ENCODE measurements at places on chromosomes 1 and 21. TPM values are rescaled to one million over a fixed set of nuclear protein-coding genes. Genes with fewer than 3 reads are reported as not detected.

DNA sequence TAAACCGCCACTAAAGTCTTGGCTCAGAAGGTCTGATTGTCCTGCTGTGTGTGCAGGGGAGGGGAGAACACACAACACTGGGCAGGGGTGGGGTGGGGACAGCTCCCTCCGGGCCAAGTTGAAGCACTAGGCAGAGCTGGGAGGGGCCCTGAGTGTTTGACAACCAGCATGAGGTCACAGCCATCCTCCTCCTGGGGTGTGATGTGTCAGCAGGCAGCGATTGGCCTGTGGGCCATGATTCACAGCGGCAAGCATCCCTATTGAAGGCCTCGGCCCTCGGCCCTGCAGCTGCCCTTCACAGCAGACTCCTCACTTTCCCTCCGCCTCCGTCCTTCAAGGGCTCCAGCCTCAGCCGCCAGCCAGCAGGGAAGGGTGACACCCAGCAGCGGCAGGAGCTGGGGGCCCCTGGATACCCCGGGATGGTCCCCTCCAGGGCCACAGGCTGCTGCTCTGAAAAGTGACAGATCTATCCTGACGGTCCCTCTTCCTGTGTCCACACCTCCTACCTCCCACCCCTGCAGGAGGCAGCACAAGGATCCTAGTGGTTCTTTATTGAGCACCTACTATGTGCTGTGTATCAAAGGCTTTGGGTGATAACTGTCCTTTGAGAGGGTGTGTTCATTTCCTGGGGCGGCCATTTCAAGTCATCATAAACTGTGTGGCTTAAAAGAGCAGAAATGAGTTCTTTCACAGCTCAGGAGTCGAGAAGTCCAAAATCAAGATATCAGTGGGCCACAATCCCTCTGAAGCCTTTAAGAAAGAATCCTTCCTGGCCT is 66.0 kb upstream of the SLC25A33 start:
- no peak for DNase-seq
- H3K4me1 ChIP-seq: peaks cover 4% of the 10 kb centered on the region
- H3K27me3 ChIP-seq: no peaks in the 10 kb centered on the region
- no peak overlapping the region for H3K27ac ChIP-seq
- H3K4me3 ChIP-seq: no peak overlapping the region
- H3K36me3 ChIP-seq: no peaks in the 10 kb centered on the region

Gene PGLYRP4
- total RNA-seq: not detected

GRCh38 chr1:89199525-89200031 is 836 bp upstream of the GBP4 start:
- H3K4me3 ChIP-seq: no peak overlapping the region
- DNase-seq: no peak
- peaks cover 11% of the 10 kb centered on the region for H3K4me1 ChIP-seq
- no peaks in the 10 kb centered on the region for H3K36me3 ChIP-seq

DNA sequence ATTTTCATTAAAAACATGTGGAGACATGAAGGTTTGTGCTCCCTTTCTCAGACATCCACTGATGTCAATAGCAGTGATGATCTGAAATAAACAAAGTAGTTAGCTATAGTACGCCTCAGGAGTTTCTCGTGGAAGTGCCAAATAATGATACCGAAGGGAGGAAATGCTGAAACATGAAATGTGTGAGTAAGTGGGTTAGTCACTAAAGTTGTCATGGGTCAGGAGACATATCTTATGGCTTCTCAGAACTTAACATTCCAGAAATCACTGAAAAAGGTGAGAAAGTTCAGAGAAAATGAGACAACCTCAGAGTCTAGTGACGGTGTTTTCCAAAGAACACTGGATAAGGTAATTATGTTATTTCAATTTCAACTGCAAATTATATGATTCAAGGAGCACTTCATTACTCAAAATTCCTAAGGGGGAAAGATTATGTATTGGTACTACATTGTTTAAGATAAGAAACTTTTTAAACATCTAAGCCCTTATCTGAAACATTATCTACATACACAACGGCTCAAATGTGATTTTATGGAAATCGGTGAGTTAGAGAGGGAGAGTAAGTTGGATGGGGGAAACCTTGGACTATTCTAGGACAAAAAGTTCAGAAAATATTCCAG is 20.6 kb downstream of the NIBAN1 start:
- H3K4me1 ChIP-seq: peaks cover 40% of the 10 kb centered on the region
- DNase-seq: no peak
- no peak overlapping the region for H3K4me3 ChIP-seq
- H3K27ac ChIP-seq: no peak overlapping the region
- H3K36me3 ChIP-seq: no peaks in the 10 kb centered on the region

DNA sequence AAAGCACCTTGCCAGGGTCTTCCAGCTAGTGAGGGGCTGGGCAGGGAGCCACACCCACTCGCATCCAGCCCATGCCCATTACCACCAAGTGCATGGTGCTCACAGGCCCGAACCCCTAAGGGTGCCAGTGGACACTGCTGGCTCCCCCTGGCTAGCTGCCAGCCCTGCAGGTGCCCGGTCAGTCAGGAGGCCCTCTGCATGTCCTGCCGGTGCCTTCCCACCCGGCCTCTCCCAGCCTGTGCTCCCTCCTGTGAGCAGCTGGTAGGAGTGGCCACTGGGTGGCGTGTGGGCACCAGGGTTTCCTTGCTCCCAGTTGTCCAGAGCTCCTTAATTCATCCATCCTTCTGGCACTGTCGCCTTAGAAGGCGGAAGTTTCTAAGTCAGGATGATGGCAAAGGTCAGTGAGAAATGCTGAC is 33.4 kb downstream of the QSOX1 start:
- no peaks in the 10 kb centered on the region for H3K27me3 ChIP-seq
- H3K27ac ChIP-seq: no peak overlapping the region
- no peaks in the 10 kb centered on the region for H3K4me1 ChIP-seq
- DNase-seq: peak; percentile 60
- peaks cover 20% of the 10 kb centered on the region for H3K36me3 ChIP-seq

- no peaks in the 10 kb centered on the region for H3K36me3 ChIP-seq
- no peak for DNase-seq
- no peaks in the 10 kb centered on the region for H3K4me1 ChIP-seq
- H3K27ac ChIP-seq: no peak overlapping the region
Measured at GRCh38 chr1:206924592-206925105, 2.9 kb upstream of the FCMR start.

Gene POGK
- 13.8 TPM for total RNA-seq

Gene OR10Z1
- total RNA-seq: not detected

DNA sequence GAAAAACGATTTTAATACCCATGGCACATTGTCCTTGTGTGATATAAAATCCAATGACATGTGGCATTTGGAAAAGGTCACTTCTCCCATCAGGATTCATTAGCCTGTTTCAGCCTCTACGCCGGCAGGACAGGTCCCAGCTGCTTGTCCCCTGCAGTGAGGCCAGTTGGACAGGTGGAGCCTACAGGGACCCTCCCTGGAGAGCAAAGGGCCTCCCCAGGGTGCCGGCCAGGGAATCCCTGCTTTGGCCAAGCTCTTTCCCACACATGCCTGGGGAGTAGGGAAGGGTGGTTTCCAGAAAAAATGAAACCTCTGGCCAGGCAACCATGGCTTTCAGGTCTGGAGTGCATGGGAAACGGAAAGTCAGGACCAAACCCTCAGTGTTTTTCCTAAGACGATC is 93.1 kb downstream of the TMEM53 start:
- no peaks in the 10 kb centered on the region for H3K4me1 ChIP-seq
- no peaks in the 10 kb centered on the region for H3K27me3 ChIP-seq
- H3K4me3 ChIP-seq: no peak overlapping the region
- H3K36me3 ChIP-seq: no peaks in the 10 kb centered on the region

Gene LRRIQ3
- 0.26 TPM for total RNA-seq

DNA sequence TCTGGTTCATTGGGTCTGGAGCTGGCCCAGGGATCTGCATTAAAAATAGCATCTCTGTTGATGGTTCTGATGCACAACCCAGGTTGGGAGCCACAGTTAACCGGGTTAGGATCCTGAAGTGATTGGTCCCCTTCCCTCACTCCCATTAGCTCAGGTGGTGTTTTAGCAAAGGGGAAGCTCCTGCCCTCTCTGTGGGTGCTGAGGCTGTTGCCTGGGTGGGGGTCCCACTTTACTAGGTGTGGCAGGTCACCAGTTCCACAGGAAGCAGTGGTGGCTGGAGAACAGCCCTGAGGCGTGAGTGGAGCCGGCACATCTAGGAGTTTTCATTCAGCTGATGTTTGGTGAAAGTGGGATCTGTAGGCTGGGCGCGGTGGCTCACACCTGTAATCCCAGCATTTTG is 86.5 kb downstream of the MAN1C1 start:
- no peaks in the 10 kb centered on the region for H3K4me1 ChIP-seq
- no peaks in the 10 kb centered on the region for H3K36me3 ChIP-seq
- no peak overlapping the region for H3K27ac ChIP-seq
- H3K27me3 ChIP-seq: no peaks in the 10 kb centered on the region

DNA sequence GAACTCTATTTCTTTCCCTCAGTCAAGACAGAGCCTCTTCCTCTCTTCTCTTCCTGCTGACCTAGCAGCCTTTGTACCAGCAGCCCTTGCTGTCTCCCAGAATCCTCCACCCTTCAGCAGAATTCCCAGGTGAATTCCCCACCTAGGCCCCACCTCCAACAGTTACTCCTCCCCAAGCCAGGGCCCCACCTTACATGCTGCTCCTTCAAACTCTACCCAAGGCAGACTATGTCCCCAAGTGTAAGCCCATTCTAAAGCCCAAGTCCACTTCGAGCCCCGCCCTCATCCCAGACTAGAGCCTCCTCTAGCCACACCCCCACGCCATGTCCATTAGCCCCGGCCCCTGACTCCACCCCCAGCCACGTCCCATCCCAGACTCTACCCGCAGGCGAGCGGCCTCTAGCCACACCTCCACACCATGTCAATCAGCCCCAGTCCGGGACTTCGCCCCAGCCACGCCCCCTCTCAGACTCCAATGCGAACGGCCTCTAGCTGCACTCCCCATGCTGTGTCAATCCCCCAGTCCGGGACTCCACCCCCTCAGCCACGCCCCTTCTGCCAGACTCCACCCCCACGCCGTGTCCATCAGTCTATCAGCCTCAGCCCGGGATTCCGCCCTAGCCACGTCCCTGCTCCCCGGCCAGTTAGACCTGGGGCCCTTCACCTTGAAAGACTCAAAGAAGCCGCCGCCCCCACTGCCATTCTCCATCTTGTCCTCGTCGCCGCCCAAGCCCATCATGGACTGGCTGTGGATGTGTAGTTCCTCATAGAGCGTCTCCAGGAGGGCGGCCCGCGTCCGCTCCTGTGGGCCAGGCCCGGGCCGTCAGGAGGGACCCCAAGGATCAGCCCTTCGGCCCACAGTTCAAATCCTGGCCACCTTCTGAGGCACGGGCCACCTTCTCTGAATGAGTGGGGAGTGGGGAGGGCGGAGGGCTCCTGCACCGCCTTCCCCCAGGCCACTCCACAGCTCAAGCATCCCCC is 61.3 kb downstream of the RAP1GAP start:
- H3K27ac ChIP-seq: no peak overlapping the region
- H3K36me3 ChIP-seq: peaks cover 4% of the 10 kb centered on the region
- no peaks in the 10 kb centered on the region for H3K27me3 ChIP-seq
- peaks cover 8% of the 10 kb centered on the region for H3K4me1 ChIP-seq

GRCh38 chr1:232280910-232281309 is 349.0 kb downstream of the SIPA1L2 start:
- no peaks in the 10 kb centered on the region for H3K36me3 ChIP-seq
- no peak for DNase-seq
- H3K27me3 ChIP-seq: no peaks in the 10 kb centered on the region
- no peak overlapping the region for H3K4me3 ChIP-seq

- H3K4me1 ChIP-seq: peaks cover 30% of the 10 kb centered on the region
- peak overlapping the region; percentile 66 for H3K27ac ChIP-seq
- H3K4me3 ChIP-seq: no peak overlapping the region
- H3K36me3 ChIP-seq: no peaks in the 10 kb centered on the region
Measured at GRCh38 chr1:41102653-41103052, 81.1 kb upstream of the SLFNL1 start.

DNA sequence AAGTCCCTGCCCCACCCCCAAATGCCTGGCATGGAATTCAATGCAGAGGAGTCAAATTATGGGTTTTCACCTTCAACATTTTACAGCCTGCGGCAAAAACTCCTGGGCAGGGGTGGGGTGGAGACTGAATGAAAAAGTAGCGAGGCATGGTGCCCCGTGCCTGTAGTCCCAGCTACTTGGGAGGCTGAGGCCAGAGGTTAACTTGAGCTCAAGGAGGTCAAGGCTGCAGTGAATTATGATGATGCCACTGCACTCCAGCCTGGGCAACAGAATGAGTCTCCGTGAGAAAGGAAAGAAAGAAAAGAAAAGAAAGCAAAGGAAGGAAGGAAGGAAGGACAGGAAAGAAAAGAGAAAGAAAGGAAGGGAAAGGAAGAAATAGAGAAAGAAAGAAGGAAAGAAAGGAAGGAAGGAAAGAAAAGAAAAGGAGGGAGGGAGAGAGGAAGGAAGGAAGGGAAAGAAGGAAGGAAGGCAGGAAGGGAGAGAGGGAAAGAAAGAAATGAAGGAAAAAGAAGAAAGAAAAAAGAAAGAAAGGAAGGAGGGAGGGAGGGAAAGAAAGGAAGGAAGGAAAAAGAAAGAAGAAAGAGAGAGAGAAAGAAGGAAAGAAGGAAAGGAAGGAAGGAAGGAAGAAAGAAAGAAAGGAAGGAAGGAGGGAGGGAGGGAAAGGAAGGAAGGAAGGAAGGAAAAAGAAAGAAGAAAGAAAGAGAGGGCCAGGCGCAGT is 11.1 kb downstream of the LEMD1 start:
- H3K4me1 ChIP-seq: no peaks in the 10 kb centered on the region
- DNase-seq: no peak
- H3K36me3 ChIP-seq: no peaks in the 10 kb centered on the region
- H3K27me3 ChIP-seq: no peaks in the 10 kb centered on the region

- H3K27ac ChIP-seq: no peak overlapping the region
- no peak overlapping the region for H3K4me3 ChIP-seq
- H3K4me1 ChIP-seq: peaks cover 9% of the 10 kb centered on the region
- H3K36me3 ChIP-seq: no peaks in the 10 kb centered on the region
Measured at GRCh38 chr1:67532452-67533216, 102.4 kb upstream of the SERBP1 start.

Gene DIO1
- not detected for total RNA-seq

DNA sequence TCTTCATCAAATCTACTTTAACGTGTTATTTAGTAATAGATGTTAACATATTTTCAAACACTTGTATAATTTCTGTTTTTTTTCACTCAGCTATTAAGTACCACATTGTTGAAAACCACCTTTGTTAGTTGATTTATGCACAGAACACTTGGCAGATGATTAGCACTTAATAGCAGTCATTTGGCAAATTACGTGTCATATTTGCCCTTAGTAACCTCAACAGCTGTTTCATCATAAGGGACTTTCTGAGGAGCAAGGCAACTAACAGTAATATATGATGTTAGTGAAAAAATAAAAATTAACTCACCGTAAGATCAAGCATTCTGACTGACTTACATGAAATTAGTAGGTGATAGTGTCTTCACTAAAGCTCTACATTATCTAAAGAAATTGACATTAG is 186.4 kb downstream of the HMCN1 start:
- no peak for DNase-seq
- H3K27ac ChIP-seq: no peak overlapping the region
- no peaks in the 10 kb centered on the region for H3K36me3 ChIP-seq
- H3K4me3 ChIP-seq: no peak overlapping the region

Data from body of pancreas (tissue), 4 donors.